ENCODE measurements at places on chromosomes 5 and 9. TPM values are rescaled to one million over a fixed set of nuclear protein-coding genes. Genes with fewer than 3 reads are reported as not detected.
A peak's percentile ranks its signal among the peaks of the same experiment; 100 is the strongest.

The SPAAR gene
- total RNA-seq = not detected

GRCh38 chr9:97710356-97711222, 13.4 kb upstream of the XPA start:
- peak; percentile 78 for DNase-seq

DNA sequence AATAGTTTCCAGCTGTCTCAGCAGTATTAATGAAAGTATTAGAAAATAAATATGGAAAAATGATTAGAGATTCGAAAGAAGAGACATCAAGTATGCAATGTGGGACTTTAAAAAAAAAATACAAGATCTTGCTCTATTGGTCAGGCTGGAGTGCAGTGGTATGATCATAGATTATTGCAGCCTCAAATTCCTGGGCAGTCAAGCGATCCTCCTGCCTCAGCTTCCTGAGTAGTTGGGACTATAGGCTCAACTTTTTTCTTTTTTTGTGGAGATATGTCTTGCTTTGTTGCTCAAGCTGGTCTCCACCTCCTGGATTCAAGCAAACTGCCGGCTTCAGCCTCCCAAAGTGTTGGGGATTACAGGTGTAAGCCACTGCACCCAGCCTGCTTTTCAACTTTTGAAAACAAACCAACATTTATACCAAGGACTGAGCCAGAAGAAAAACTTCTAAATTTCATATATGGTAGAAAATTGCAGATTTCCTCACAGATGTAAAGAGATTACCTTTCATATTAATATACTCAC, 323.1 kb downstream of the ADGRV1 start:
- no peak for DNase-seq

DNA sequence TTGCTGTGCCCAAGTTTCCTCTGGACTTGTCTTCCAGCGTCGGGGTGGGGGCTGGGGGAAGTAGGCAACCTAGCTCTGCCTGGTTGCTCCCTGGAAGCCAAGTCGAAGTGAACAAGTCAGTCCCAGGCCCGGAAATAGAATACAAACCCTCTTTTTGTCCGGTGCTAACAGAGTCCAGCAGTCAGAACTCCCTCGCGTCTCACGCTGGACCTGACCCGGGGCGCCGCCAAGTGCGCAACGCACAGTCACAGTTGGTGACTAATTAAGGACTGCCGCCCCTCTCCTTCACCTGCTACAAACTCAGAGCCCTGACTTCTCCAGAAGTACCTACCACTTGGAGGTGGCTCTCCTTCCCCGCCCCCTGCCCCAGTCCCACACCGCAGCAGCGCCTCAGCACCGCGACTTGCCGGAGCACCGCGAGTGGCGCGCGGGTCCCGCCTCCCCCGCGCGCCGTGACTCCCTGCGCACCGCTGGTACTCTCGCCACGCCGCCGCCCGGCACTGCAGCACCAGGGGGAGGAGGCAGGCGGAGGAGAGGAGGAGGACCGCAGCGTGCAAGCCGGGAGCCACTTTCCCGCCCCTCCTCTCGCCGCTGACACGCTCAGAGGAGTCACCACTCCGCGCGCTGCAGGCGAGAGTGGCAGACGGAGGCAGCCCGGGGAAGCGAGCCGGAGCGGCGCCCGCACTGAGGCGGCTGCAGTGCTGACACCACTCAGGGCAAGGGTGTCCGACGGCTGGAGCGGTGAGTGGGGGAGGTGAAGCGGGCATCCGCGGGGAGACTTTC, at the start of gene SV2C:
Gene SV2C, plus strand, starts transcription at position 612 of the 783 bp plus-strand sequence. CDS start 48,368 bp downstream, outside the sequence.
- DNase-seq = peak; percentile 22

DNA sequence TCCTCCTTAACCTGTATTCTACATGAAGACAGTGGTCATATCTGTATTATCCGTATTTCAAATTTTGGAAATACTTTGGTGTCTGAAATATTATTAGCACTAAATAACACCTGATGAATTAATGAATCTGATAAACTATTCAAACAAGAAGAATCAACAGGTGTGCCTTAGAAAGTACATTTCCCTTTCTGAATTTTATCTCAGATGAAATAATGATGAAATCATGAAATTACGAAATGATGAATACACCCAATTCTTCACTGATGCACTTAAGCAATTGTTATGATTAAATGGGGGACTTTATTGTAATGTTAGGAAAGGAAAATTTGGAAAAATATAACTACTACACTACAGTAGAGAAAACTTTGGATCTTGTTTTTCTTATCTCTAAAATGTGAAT, 313.6 kb downstream of the HCN1 start:
- no peak for DNase-seq

- no peak for DNase-seq
Observed at GRCh38 chr5:78354066-78354670, 6.2 kb upstream of the SCAMP1 start.

GRCh38 chr9:19022206-19022605, 10.8 kb downstream of the SAXO1 start:
- DNase-seq = no peak

The KCNIP1 gene
- not detected for total RNA-seq

DNA sequence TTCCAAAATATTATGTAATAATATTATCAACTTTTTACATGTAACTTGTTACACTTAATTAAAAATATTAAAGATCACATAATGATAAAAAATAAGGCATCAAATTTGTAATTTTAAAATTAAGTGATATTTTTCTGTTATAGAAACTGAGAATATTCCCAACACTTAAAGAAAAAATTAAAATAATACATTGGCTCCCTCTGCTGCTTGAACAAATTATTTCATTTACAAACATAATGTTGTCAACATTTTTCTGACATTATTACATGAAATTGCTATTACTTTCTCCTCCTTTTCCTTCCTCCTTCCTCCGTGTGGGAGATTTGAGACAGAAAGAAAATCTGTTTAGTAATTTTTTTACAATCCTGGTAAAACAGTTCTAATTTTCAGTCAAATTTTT, 42.3 kb downstream of the RNF180 start:
- no peak for DNase-seq

The TGFBI gene
- total RNA-seq = 3.7 TPM

DNA sequence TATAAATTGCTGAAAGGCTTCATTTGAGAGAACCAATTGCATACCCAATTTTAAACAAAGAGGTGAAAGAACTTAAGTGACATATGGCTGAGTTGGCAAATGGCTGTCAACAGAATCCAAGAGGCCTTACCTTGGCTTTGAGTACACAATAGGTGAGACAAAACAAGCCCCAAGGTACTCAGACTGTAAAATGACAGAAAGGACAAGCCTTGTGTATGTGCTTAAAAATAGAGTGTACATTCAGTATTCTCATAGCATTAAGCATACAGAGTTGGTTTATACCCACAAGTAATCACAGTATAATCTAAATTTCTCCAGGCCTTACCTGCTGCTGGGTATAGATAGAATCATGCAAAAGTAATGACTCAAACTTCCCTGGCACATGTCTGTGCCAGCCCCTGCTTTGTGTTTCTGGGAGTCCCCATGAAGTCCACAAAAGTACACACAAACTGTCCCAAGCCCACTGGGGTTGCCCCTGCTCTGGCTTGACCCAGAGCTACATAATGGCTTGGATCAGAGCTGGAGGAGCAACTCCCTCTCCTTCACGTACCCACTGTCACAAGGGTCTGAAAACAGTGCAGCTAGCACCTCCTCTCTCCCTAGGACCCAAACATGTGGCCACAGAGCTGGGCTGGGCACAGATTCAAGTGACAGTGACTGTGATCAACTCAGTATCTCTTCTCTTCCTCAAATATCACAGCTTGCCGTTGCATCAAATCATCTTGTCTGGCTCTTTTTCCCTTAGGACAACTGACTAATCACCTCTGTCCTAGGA, 250.8 kb downstream of the ENC1 start:
- no peak for DNase-seq

DNA sequence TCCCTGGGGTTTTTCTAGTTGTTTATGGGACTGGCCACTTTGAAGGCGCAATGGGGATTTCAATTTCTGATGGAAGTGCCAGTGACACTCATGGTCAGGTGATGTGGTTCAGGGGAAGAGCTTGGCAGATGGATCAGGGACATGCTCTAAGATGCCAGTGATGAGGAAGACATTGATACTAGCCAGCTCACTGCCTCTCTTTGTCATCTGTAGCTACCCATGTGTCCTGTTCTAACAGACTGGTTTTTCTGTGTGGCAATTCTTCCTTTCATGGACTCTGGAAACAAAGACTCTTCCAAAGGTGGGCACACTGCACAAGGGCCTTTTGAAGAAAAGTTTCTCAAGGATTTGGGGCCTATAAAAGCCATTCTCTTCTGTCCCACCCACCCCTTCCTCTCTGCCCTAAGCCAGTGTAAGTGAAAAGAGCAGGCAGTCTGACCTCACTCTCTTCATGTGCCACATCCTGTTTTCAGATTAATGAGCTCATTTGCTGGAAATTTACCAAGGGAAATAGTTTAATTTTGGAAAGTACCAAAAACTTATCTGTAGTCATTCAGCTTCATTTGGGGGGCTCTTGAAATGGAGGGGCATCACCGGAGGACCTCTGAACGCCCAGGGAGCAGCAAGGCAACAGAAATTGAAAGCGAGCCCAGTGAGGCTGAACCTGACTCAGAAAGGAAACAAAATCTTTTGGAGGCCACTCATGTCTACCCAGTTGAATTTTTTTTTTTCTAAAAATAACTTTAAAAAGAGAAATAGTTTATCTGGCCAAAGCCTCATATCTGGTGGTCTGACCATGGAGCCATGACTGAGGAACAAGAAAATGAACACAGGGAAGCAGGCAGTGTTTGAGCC, 4.9 kb upstream of the TRAF1 start:
- peak; percentile 90 for DNase-seq

The POLR3G gene
- 2.3 TPM for total RNA-seq

GRCh38 chr5:180436936-180437335, 57.2 kb upstream of the CNOT6 start:
- DNase-seq = no peak

DNA sequence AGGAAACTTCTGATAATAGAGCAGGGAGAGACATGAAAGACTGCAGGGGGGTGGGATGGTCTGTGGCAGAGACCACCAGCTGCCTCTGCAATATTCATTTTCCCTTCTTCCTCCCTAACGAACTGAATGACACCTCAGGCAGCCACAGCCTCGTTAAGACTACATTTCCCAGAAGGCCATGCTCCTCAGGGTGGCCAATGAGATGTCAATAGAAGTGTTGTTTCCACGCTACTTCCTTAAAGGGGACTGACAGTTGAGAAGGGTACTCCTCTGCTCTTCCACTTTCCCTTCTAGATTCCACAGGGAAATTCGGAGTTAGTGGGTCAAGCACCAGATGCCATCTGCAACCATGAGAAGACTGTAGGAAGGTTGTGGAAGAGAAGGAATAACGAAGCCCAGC, 52.0 kb upstream of the DAPK1 start:
- peak; percentile 32 for DNase-seq

- no peak for DNase-seq
Observed at GRCh38 chr5:128455841-128456361, 82.1 kb downstream of the FBN2 start.

The CDH9 gene
- not detected for total RNA-seq

DNA sequence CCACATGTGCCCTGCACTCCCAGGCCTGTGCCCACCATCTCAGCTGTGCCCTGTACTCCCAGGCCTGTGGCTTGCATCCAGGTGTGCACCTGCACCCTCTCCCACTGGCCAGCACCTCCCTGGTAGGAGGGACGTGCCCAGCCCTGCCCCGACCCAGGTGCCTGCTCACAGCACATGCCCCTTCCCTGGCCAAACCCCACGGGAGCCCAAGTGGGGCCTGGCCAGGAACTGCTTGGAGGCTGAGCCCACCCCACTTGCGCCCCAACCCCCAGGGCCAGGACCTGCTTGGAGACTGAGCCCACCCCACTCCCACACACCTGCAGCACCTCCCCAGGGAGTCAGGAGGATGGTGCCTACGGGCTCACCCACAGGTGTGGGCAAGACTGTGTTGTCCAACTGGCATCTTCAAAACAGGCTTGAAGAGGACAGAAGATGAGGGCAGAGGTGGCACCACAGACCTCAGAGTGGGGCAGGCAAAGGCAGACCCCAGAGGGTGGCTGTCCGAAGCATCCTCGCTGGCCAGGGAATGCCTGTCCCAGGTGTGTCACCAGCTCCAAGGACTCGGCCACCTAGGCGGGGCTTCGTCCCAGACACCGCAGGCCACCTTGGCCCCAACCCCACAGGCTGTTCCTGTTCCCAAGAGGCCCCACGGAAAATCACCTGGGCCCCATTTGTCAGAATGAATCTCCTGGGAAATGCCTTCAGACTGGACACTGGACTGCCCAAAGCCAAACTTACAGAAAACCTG, 10.8 kb downstream of the ZDHHC11B start:
- DNase-seq = peak; percentile 4

GRCh38 chr5:177427211-177427822, 841 bp downstream of the GRK6 start:
- DNase-seq = no peak

GRCh38 chr5:126755593-126755992, 21.3 kb upstream of the LMNB1 start:
- no peak for DNase-seq

GRCh38 chr5:122944051-122944450, 92.5 kb downstream of the PPIC start:
- no peak for DNase-seq

DNA sequence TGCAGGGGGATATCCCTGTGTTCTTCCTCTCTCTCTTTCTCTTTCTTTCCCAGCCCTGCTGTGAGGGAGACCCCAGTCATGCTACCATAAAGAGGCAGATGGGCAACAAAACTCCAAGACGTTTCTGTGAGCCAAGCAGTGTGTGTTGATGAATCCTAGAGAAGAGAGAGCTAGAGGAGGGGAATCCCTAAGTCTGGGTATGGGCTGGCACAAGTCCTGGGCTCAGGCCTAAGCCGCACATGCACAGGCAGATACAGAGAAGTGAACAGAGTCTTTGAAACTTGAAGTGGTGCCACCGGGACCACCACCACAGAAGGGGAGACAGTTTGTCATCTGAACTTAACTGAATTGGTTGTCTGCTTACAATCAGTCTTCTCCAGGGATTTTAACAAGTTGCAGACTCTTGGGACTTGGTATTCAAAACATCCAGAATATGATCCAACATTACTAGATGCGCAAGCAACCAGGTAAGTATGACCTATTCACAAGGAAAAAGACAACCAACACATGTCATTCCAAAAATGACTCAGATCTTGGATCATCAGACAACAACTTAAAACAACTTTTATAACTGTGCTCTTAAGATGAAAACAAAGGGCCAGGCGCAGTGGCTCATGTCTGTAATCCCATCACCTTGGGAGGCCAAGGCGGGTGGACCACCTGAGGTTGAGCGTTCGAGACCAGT, 10.4 kb upstream of the FAM120A start:
- no peak for DNase-seq

GRCh38 chr9:90088434-90088833, 483.6 kb downstream of the GADD45G start:
- DNase-seq = no peak

Measured in B cell (primary cell).